Epithelial cell of proximal tubule (primary cell): ENCODE measurements at places on chromosomes 5 and 9. TPM values are rescaled to one million over a fixed set of nuclear protein-coding genes. Genes with fewer than 3 reads are reported as not detected.

DNA sequence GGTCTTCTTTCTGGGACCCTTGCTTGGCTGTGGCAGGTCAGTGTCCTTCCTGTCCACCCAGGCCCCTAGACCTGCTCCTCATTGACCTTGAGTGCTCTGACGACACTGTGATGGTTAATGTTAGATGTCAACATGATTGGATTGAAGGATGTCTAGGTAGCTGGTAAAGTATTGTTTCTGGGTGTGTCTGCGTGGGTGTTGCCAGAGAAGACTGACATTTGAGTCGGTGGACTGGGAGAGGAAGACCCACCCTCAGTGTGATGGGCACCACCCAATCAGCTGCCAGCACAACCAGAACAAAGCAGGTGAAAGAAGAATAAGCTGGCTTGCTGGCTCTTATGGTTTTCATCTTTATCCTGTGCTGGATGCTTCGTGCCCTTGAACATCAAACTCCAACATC lies 74.5 kb downstream of the CFAP90 start:
- DNase-seq = no peak

Gene ZFYVE16
- 15.6 and 26.9 TPM in 2 replicates for total RNA-seq

DNA sequence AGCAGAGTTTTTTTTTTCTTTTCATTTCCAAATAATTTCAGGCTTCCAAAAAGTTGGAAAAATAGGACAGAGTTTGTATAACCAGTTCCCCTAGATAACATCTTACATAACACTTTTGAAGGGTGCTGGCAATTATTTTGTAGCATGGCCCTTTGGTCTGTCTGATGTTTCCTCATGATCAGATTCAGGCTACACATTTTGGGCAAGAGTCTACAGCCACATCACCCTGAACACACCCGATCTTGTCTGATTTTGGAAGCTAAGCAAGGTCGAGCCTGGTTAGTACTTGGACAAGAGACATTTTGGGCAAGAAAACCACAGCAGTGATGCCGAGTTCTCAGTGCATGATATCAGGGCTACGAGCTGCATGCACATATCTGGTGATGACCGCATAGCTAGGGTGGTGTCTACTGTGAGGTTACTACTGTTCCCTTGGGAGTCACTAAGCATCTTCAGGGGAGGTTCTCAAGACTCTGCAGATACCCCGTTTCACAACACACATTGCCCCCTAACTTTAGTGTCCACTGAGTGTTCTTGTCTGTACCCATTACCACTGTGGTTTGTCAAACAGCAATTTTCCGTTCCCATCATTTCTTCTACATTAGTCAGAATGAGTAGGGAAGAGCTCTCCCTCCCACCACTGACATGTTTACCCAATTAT lies 86.2 kb downstream of the TTC39B start:
- DNase-seq = no peak

DNA sequence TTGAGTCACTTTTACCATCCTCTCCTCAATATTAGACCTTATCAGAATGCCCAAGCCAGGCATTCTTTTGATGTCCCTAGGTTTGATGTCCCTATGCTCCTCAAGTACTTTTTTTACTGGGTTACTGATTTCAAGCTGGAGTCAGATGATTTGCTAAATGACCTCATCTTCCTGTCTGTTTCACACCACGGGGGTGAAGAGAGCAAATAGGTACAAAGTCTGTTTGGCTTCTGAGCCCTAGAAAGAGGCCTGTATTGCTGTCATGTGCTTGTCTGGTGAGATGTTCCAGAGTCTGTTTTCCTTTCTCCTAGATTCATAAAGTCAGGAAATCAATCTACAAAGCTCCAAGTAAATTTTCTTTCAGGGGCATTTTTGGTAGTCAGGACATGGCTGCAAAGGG lies 12.7 kb upstream of the DAB2 start:
- DNase-seq = peak; percentile 82

DNA sequence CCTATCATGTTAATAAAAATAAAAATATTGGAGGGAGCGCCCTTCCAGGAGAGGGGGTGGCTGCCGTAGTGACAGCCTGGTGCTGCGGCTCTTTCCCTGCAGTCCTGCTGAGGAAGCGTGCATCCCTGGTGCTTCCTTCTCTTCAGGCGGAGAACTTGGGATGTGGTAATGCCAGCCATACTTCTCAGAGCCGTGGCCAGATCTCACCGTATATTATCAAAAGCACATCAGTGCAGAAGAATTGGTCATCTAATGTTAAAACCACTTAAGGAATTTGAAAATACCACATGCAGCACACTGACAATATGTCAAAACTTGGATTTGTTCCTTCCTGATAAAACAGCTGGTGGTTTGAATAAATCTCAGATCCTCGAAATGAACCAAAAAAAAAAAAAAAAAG lies 17.7 kb downstream of the C9orf40 start:
- no peak for DNase-seq

DNA sequence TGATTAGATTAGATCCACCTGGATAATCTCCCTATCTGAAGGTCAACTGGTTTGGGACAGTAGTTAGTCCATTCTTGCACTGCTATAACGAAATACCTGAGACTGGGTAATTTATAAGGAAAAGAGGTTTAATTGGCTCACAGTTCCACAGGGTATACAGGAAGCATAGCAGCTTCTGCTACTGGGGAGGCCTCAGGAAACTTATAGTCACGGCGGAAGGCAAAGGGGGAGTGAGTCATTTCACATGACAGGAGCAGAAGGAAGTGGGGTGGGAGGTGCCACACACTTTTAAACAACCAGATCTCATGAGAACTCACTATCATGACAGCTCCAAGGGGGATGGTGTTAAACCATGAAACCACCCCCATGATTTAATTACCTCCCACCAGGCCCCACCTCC lies 9.9 kb downstream of the C9orf40 start:
- no peak for DNase-seq

Gene HTR1A
- not detected in 2 replicates for total RNA-seq

Gene TAF1L
- total RNA-seq = under 0.01 TPM in 1 of 2 replicates, not detected in the other

Gene SPINK4
- total RNA-seq = not detected in 2 replicates

Gene ZNF879
- 2.2 and 2.4 TPM in 2 replicates for total RNA-seq

Gene RPL7A
- 2,685 and 3,393 TPM in 2 replicates for total RNA-seq

DNA sequence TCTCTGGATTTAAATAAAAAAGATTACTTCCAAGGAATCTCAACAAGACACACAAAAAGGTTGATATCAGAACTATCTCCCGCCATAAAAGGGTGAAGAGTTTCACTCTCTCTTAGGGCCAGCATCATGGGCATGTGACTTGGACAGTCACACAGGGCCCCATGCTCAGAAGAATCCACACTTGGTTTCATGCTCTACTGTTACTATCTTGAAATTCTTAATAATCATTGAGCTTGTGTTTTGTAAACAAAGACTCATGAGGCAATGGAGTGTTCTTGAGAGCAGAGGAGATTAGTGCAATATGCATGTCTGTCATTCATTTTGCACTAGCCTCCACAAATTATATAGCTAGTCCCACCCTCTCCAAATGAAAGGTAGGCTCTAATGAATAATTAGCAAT lies 58.4 kb downstream of the HMHB1 start:
- DNase-seq = no peak

Gene UNC5A
- total RNA-seq = 0.07 and 1.2 TPM in 2 replicates

DNA sequence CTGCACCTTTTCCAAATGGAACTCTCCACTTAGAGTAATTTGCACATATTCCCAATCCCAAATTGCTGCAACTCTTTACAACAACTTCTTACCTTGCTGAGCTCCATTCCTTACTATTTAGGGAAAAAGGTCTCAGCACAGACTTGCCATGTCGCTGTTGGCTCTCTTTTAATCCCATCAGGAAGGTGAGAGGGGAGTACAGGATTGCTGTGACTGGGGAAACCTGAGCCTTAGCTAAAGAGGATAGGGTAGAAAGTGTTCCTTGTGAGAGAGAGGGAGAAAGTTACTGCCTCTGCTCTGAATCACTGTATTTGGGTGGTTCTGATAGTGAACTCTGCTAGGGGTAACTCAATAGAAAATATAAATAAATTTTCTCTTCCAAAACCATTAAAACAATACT lies 43.7 kb upstream of the GABRA1 start:
- DNase-seq = no peak

- DNase-seq = no peak
These were observed 158.2 kb downstream of the MACROH2A1 start for GRCh38 chr5:135240781-135241360.

Gene SPINK6
- not detected in 2 replicates for total RNA-seq

GRCh38 chr9:127449332-127449966 lies 1.8 kb downstream of the RPL12 start:
- DNase-seq = no peak

Gene ECM2
- not detected in 2 replicates for total RNA-seq

GRCh38 chr5:158914008-158915000 lies 185.4 kb downstream of the EBF1 start:
- DNase-seq = no peak

Gene CTXN3
- not detected in 2 replicates for total RNA-seq

GRCh38 chr5:27008604-27009539 lies 29.5 kb downstream of the CDH9 start:
- no peak for DNase-seq

GRCh38 chr5:172837640-172838039 lies 3.6 kb downstream of the ERGIC1 start:
- no peak for DNase-seq

DNA sequence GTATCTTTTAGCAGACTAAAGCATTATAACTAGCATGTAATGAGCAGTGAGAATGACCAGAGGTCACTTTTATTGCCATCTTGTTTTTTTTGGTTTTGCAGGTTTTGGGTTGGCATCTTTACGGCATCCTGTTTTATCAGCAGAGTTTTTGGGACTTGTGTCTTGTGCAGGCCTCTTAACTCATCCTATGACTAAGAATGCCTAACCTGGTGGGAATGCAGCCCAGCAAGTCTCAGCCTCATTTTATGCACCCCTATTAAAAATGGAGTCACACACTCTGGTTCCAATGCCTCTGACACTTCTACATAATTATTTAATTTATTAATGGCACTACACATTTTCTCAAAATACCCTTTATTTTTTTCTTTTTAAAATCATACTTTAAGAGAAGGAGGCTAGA lies 726.5 kb upstream of the RIOK2 start:
- DNase-seq = no peak

DNA sequence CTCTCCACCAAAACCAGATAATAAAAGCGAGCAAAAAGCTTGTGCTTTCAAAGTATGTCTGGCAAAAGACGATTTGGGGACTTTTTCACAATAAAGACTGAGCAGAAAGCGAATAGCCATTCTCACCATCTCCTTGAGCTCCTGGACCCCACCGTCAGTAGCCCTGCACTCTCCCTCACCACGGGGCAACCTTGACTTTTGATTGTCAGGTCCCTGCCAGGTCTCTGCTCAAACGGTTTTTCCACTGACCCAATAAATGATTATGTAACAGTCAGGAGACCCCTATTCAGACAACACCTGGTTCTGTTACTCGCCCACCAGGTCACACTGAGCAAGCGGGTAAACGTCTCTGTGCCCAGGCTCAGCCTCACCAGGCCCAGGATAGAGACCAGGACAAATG lies 131.3 kb downstream of the MVB12B start:
- DNase-seq = no peak

- no peak for DNase-seq
These were observed 806 bp upstream of the CDC42SE2 start for GRCh38 chr5:131262953-131263541.

DNA sequence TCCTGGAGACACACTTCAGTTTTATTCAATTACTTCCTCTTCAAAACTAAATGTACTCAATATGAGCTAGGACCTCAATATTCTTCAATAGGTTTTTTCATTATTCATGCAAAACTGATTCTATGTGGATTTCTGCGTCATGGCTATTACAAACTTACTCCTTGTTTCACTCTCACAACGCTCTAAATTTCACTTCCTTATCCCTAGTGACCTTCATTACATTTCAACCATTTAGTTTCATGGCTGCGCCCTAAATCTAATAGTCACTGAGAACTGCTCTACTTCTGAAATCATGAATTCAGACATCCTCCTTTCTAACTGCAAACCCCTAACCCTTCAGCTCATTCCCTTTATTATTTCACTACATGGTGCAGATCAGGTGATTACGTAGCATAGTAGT lies 93.9 kb downstream of the SLC25A46 start:
- DNase-seq = no peak

- no peak for DNase-seq
These were observed 367.5 kb downstream of the DEPDC1B start for GRCh38 chr5:60332244-60333004.

- no peak for DNase-seq
These were observed 142.9 kb downstream of the DOCK8 start for GRCh38 chr9:357560-357959.

DNA sequence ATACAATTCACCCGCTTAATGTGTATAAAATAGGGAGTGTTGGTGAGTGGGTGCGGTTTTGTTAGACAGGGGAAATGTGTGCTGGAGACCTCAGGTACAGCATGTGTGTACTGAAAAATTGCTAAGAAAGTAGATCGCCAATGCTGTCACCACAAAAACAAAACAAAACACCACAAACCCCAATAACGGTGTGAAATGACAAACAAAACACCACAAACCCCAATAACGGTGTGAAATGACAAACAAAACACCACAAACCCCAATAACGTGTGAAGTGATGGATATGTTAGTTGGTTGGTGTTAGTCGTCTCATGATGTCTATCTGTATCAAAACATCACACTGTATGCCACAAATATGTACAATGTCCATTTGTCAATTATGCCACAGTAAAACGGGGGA lies 14.2 kb upstream of the GFPT2 start:
- no peak for DNase-seq

- DNase-seq = no peak
These were observed 111.1 kb upstream of the DPYSL3 start for GRCh38 chr5:147621016-147621415.

- no peak for DNase-seq
These were observed 74.7 kb downstream of the AMBP start for GRCh38 chr9:114003351-114003750.
